NCI-H2081 treated with DMSO at 0.1 percent for 48 hours (cell line): ENCODE measurements at places on chromosomes 2 and 18.
A peak's percentile ranks its signal among the peaks of the same experiment; 100 is the strongest.

DNA sequence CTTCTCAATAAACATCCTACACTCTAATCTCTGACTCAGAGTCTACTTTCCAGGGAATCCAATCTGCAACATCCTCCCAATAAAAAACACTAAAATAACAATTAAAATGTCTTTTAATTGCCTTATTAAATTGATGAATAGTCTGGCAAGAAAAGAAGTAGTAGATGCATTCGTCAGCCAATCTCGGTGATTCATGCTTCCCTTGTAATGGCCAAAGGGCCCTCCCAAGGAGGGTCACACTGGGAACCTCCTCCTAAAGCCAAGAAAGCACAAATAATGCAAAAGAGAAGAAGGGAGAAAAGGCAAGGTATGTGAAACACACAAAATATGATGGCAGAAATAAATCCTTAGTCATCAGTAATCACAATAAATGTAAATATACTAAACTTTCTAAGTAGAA is 16.8 kb downstream of the ST8SIA5 start:
- no peak for DNase-seq

DNA sequence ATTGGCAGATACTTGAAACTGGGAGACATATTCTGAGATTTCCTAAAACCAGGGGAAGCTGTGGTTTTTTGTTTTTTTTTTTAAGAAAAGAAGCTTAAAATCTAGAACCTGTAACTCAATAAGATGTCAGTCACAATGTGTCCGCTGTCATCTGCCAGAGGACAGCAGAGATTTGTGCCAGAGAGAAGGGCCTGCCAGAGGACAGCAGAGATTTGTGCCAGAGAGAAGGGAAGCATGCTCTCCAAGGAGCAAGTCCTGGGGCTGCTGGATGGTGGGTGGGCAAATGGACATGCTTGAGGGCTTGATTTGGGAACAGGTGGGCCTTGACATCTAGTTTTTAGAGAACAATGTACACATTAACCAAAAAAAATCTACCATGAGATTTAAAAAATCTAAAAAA is 77.9 kb downstream of the CCDC93 start:
- DNase-seq = no peak

DNA sequence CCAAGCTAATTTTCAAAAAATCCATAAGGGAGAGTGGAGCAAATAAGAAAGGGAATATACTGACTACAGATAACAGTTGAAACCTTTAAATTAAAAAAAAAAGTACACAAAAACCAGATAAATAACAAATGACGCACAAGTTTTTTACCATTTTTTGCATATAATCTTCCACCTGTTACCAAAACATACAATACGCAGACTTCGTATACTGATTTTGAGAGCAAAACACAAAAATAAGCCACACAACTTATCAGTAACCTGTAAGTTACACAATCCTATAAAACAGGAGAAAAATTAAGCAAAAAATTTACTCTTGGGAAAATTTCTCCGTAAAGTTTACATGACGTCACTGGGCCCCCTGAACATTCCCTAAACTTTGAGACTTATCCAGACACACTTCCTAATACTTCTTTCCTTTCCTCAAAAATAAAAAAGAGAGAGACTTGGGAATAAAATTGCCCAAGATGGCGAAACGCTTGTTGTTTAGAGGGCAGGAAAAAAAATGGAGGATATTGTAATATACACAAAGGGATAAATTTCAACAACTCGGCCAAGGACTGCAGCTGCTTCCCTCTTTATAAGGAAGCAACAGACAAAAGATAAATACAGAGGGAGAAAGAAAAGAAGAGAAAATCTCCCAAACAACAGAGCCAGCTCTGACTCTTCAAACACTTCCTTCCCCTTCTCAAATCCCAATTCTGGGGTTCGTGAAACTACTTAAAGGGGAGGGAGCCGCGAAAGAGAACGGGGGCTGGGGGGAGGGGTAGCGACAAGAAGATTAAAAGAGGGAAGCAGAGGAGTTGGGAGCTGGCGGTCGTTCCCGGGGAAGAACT is 1.6 kb downstream of the BAZ2B start:
- DNase-seq = peak; percentile 73

DNA sequence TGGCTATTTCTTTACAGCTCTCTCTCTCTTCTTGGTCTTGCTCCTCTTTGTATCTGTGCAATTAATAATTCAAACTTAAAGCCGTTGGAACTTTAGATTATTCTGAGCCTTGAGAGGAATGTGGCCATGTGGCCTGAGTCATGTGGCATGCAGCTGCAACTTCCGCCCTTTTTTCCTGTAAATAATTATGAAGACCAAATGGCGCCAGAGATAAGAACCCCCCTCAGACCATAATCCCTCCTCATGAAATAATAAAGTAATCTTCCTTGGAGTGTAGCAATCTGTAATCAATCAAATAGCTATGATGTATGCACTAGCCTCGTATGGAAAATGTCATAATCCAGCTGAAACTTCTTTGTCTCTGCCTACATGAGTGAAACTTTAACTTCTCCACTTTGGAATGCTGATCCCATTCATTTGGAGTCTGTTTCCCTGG is 13.5 kb upstream of the TWSG1 start:
- no peak for DNase-seq

DNA sequence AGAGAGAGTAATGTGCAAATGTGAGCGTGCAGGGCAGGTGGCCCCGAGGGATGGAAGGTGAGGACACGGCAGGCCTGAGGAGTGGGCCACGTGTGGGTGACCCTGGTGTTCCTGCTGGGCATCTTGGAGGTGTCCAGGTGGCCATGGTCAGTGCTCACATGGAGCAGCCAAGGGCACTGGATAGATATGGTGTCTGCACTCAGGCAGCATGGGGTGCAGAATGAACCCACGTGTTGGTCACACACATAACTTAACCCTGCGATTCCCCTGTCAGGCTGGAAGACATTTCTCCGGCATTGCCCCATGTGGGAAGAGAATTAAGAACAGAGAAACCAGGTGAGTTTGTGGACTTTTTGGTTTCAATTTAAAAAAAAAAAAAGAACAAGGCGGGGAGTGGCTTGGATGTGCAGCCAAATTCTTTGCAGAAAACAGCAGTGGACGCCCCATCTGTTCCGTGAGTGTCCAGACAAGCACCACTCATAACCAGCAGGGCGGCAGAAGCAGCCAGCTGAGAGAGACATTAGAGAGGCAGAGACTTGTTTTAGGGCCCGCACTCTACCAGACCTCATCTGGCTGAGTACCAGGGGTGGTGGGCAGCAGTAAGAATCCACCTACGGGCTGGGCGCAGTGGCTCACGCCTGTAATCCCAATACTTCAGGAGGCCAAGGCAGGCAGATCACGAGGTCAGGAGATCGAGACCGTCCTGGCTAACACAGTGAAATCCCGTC is 249.8 kb downstream of the ACKR3 start:
- no peak for DNase-seq
